Smooth muscle cell of the brain vasculature (primary cell): ENCODE measurements at places on chromosomes 5 and 9.

- DNase-seq = no peak
Observed at GRCh38 chr9:81517954-81518353, 171.4 kb downstream of the TLE1 start.

- DNase-seq = no peak
Observed at GRCh38 chr9:36625006-36625615, 52.4 kb downstream of the MELK start.

GRCh38 chr9:126009047-126009446 lies 261.9 kb downstream of the PBX3 start:
- DNase-seq = no peak

DNA sequence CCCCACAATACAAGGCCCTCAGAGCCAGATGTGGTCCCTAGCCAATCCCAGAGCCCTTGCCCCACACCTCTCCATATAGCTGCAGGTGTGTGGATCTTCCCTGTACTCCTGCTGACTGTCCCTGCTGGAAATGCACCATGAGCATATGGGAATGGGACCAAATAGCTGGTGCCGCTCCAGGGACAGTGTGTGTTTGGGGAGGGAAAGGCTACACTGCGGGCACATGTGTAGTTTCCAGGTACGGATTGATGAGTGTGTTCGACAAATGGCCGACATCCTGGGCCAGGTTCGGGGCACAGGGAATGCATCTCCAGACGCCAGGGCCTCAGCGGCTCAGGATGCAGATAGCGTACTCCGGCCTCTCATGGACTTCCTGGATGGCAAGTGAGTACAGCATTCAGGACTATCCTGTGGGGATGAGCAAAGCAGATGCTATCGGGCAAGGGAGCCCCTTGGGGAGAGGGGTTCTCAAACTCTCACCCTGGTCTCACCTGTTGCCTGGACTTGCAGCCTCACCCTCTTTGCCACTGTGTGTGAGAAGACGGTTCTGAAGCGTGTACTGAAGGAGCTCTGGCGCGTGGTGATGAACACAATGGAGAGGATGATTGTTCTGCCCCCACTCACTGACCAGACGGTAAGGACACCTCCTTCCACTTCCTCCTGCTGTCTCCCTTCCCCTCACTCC lies 91.1 kb upstream of the RUSC2 start:
- DNase-seq = no peak

DNA sequence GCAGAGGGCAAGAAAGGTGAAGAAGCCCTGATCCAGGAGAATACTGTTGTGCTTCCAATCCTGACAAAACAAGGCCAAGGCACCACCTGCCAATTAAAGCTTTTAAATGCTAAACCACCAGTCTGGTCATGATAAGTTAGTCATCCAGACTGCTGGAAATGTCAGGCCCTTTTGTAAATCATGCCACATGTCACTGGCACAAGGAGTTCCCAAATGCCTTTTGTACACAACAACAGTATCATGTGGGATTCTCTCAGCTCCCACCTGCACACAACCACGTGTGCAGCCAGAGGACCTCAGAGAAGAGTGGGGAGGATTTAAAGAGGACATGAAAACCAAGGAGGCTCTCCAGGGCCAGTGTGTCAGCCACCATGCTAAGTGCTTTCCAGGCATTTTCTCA lies 99.3 kb downstream of the CDK5RAP2 start:
- no peak for DNase-seq

GRCh38 chr5:119385136-119385535 lies 29.3 kb downstream of the TNFAIP8 start:
- no peak for DNase-seq

GRCh38 chr5:53442961-53443360 lies 37.5 kb upstream of the FST start:
- DNase-seq = no peak

- DNase-seq = no peak
Observed at GRCh38 chr9:115158661-115159481, 40.9 kb upstream of the TNC start.

DNA sequence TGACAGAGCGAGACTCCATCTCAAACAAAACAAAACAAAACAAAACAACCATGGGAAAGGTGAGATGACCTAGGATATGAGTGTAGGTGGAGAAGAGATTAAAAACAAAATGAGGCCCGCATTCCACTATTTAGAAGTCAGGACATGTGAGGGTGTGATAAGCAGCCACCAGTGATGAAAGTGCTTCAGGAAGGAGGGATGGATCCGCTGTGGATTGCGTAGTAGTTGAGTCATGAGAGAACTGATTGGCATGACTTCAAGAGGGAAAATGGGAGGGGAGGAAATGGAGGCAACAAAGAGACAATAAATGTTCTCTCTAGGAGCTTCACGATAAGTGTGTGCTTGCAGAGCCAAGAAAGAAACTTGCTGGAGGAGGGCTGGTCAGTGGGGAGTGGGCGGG lies 367.6 kb downstream of the ARL15 start:
- no peak for DNase-seq

DNA sequence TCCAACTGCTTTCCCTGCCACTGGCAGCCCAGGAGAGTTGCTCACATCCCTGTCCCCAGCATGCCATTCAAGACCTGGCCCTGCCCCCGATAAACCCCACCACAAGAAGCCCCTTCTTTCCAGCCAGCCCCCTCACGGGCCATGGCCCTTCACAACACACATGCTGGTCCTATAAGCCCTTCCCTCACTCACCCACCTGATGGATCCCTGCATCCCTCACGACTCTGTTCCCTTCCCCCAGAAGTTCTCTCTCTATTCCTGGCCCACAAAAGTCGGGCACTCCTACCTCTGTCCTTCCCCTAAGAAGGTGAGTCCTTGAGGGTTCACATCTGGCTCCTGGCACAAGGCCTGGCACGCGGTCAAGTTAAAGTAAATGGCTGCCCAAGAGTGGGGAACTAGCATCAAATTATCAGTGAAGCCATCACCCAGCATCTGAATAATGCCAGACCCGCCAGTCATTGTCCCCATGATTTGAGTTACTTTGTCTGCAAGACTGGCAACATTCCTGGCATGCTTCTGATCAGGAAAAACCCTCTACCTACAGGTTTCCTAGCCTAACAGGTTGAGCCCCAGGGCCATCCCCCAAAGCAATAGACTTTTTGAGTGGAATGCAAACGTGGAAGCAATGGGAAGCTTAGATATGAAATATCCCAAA lies 65.9 kb downstream of the CRB2 start:
- no peak for DNase-seq

GRCh38 chr5:85441156-85441555 lies 1056.5 kb upstream of the EDIL3 start:
- no peak for DNase-seq

DNA sequence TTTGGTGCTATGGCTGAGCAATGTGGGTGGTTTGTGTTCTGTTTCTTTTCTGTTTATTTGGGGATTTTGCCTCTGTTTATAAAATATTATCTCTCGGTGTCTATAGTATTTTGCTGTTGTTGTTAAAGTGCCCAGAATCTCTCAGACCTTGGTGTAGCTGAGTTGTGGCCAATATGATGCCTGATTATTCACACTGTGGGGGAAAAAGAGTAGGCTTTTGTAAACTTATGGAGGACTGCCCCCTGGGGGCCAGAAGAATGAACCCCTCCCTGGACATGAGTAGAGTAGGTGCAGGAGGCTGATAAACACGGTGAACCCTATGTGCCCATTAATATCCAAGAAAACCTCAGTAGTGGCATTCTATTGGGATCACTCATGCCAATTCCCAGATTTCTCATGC lies 49.0 kb upstream of the DPYSL3 start:
- DNase-seq = no peak

DNA sequence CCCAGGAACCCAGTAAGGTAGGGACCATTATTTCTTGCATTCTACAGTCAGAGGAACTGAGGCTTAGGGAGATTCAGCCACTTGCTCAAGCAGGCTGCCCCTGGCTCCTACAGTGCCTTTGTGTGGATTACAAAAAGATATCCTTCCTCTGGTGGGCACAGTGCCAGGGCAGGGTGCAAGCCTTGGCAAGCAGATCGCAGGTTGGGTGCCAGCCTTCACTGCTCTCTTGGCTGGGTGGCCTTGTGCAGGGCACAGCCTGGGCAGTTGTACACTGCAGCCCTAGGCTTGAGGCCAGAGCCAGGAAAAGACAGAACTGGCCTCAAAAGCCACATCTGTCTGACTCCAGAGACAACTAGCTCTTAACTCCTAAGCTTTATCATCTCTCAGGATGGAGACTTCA lies 15.0 kb downstream of the DOCK2 start:
- no peak for DNase-seq

DNA sequence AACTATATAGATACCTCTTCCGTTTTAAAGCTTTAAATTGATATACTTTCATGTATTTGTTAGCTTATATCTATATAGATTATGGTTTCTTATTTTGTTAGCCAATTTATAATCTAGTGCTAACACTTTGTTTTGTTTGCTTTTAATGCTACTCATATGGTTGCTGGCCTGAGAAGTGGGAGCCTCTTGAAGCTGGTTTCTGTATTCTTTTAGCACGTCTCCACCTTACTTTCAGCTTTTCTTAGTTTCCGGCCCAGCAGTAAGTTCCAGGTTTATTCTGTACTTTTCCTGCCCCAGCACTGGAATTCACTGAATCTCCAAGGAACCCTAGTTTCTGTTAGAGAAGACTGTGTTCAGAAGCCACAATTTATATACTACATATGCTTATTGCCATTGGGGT lies 458.9 kb downstream of the PRR16 start:
- DNase-seq = no peak

GRCh38 chr9:98550206-98550820 lies 158.4 kb downstream of the GABBR2 start:
- no peak for DNase-seq

- no peak for DNase-seq
Observed at GRCh38 chr9:91028166-91028827, 226.7 kb downstream of the SYK start.

DNA sequence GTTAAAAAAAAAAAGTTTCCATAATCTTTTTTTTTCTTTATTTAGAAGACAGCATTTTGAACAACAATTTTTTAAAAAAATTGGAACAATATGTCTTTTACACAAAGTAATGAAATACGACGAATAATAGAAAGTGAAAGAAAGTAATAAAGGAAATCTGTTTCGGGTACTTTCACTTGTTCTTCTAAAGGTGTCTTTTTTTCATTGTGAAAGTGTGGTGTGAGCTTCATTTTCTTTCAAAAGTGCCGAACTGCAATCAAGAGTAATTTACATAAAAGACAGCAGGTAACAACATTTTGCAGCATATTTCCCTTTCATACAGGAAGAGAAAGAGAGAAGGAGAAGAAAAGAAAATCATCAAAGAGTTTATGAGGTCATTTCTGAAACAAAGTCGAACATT lies 159.7 kb upstream of the CDH12 start:
- DNase-seq = no peak

DNA sequence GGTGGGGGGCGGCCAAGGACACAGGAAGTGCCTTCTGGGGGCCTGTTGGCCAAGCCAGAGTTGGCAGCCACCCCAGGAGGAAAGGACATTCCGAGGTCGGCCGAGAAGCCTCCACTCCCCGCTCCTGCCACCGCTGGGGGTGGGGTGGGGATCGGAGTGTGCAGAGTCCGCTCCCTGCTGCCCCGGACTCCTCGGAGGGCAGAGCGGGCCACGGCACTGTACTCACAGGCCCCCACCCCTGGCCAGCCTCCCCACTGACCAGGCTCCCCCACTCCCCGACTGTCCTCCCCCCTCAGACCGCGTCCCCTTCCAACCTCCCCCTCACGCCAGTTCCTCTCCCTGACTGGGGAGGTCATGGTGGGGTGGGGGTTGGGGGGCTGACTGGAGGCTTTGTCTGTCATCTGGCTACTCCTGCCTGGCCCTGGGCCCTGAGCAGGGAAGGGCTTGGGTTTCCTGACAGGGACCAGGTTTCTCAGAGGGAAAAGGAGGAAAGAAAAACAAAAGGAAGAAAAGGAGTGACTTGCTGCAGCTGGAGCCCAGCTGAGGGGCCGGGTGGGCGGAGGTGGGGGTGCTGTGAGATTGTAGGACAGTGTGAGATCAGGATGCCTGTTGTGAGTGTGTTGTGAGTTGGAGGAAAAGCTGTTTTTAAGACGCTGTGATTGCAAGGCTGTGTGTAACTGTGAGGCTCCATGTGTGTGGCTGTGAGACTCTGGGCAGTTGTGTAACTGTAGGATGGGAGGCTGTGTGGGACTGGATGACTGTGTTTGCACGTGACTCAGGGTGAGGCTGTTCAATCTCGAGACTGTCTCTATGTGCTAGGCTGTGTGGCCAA lies 29.7 kb downstream of the CNTFR start:
- no peak for DNase-seq

DNA sequence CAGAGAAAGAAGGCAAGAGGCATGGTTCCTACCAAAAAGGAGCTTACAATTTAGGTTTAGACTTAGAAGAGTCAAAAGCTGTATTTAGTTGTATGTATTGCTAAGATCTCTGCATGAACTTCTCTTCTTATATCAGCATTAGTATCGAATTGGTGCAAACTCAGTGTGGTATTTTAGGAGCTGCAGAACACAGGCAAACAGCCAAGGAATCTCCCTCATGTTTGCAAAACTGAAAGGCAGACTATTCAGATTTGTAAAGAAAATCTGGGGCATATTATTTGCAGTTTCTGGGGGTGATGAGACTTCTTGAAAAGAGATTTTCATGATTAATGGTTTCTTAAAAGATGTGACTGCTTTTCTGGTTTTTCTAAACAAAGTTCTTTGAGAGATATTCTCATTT lies 252.7 kb downstream of the CEMIP2 start:
- DNase-seq = no peak

DNA sequence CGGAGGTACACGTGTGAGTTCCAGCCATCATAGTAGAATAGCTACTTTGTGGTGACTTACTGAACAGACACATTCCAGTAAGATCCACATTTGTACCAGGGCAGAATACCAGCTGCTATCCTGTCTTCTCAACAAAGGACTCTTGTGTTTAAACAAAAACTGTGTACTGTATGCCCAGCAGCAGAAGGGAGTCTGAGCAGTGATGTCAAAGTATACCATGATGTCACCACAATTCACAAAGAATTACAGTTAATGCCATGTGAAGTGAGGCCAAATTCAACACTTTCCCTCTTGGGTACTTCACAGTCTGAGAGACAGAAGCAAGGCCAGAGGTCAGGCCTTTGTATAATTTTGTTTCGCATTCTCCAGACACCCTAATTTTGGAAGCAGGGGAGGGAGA lies 137.0 kb downstream of the ADAMTSL1 start:
- DNase-seq = no peak

DNA sequence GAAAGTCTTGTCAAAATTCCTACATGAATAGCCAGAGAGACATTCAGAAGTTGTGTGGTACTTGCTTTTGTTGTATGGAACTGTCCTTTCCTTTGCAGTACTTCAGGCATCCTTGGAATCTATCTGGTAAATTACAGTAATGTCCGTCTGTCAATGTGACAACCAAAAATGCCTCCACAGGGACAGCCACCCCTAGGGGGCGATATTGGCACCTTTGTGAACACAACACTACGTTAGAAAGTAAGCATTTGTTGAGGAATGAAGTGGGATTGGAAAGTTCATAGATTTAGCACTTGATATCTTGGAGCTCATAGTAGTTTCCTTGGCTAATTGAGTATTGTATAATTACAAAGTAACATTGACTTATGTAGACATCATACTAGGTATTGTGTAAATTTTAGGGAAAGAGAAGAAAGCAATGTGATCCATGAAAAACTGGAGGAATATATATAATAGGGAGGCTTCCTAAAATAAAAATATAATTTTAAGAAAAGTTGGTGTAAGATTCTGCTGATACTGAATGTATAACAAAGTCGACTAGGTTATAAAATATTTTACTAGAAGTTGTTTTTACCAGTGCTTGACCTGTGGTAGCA lies 32.7 kb downstream of the TMEFF1 start:
- DNase-seq = no peak

GRCh38 chr9:116027951-116028350 lies 125.6 kb upstream of the PAPPA start:
- DNase-seq = no peak

- no peak for DNase-seq
Observed at GRCh38 chr5:159933531-159934485, 17.5 kb downstream of the ADRA1B start.
